CD8-positive, alpha-beta memory T cell (primary cell): ENCODE measurements at places on chromosomes 3 and 15.
A peak's percentile ranks its signal among the peaks of the same experiment; 100 is the strongest.

DNA sequence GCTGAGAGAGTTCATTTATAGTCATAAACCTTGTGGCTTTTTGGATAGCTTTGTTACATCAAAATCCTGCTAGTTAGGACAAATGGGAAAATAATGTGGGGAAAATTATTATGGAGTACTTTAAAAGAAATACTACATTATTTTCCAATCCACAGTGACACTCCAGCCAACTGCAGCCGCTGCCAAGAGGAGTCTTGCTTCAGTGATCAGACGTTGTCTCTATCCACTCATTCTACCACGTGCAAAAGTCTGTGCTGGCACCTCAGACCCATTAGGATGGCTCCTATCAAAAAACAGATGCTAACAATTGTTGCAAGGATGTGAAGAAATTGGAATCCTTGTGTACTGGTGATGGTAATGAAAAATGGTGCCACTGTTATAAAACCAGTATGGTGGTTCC lies 128.6 kb upstream of the IQSEC1 start:
- DNase-seq, result no peak

DNA sequence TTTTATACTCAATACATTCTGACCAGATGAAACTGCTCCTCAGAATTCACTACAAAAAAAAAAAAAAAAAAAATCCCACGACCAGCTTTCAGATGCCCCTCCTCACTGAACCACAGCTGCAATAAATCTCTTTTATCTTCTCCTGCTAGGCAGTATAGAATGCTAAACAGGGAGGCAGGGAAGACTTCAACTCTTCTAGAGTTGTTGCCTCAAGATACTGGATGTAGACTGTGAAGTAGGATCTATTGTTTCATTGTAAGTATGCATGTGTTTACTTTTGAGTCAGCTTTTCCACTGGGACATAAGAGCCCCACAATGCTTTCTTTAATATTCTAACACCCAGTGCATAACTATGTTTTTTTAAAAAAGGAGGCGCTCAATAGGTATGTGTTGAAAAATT lies 401.4 kb downstream of the TBL1XR1 start:
- DNase-seq, result no peak

- DNase-seq, result no peak
These were observed 793 bp downstream of the SLC30A4 start for GRCh38 chr15:45521596-45522327.

- DNase-seq, result no peak
These were observed 48.1 kb downstream of the ACAP2 start for GRCh38 chr3:195394700-195395099.

DNA sequence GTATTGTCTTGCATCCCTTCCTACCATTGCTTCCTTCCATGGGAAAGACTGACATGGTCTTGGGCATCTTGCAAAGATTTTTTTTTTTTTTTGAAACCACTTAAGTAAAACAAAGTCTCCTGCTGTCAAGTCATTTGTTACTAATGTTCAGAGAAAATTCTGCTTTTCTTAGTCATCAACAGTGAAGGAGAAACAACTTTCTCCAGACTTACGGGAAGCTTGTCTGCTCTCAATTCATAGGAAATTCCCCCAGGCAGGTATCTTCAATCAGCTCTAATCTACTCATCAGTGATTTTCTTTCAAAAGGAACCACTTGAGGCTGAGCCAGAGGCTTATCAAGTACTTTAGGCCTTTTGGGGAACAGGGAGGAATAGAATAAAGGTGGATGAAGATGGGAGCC lies 15.9 kb upstream of the DRD3 start:
- DNase-seq, result no peak

DNA sequence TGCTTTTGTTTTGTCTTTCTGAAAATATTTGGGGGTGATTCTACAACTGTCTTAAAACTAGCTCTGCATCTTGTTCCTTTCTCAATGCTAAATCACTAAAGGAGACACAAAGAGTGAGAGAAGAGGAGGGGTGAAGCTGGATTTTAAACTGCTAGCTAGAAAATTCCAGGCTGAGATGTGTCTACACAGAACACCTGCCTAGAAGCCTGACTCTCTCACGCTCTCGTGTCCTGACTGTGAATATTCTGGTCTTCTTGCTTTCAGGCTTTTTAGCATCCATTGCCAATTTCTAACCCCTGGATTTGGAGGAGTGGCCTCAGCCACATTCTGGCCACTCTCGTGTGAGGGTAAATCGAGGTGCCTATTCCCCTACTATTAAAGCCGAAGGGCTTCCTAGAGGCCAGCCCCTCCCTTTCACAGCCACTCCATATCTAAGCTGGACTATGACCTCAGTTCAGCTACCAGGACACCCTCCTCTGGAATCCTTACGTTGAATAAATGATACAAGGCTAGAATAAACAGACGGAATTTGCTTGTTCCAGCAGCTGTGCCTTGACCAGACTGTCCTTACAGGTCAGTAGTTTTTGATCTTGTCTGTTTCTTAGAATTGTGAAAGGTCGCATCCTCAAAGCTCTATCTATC lies 148.2 kb upstream of the FEZF2 start:
- no peak for DNase-seq

DNA sequence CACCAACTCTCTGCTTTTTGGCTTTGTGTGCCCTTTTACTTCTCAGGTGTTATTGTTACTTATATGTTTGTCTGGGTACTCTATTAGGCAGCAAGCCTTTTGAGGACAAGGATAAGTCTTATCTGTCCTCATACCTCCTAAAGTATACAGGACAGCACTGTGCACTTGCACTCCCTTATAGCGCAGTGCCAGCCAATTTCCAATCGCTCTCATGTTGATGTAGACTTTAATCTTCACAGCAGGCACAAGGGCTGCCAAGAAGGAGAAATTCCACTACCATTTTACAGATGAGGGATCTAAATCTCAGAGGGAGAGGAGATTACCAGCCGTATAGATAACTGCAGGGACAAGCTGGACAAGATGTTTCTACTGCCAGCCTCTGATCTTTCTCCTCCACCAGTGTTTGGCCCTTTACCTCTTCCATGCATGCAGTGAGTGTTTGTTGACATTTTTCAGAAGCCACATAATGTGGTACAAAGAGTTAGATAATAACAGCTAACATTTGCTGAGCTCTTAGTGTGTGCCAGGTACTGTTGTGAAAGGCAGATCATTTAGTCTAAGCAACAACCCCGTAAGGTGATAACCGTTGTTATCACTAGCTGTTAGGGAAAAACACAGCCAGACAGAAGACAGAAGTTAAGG lies 30.1 kb downstream of the SST start:
- no peak for DNase-seq

DNA sequence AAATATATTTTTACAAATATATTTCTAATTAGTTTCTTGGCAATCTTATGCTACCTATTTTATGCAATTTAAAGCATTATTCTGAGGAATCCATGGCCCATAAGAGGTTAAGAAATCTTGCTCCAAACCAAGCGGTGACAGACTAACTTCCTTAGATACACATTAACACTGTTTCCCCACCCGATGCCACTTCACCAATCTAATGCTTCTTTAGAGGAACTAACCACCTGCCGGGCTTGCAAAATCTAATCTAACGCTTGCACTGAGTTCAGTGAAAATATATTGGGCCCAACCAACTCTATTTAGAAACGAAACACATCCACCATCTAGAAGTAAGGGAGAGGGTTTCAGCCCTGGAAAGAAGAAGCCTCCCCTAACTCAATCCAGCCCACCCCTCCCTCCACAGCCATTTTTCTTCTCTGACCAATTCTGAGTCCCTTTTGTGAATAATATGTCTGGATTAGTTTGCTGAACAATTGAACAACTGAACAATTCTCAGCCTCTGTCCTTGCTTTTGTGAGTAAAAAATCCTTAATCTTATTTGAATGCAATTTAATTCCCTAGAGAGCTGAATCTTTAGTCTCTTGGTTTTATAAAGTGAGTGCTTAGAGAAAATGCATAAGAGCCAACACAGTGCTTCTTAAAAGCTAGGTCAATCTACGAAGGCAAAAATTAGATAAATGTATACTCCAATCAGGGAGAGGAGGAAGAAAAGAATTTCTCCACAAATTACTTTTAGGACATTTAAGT lies 150.4 kb upstream of the ADAMTS9 start:
- no peak for DNase-seq

DNA sequence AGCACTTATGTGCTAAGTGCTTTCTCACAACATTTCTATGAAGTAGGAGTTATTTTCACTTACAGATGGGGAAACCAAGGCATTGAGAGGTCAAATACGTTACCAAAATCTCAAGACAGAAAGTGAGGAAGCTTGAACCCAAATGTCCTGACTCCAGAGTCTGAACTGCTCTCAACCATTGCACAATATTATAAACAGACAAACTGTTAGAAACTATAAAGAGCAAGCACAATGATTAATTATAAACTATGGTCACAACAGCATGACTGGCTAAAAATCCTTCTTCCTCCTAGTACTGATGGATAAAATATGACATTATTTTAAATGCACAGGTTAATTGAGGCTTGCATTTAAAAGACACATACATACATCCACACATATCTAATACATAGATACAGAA lies 77.9 kb upstream of the ASB14 start:
- no peak for DNase-seq

DNA sequence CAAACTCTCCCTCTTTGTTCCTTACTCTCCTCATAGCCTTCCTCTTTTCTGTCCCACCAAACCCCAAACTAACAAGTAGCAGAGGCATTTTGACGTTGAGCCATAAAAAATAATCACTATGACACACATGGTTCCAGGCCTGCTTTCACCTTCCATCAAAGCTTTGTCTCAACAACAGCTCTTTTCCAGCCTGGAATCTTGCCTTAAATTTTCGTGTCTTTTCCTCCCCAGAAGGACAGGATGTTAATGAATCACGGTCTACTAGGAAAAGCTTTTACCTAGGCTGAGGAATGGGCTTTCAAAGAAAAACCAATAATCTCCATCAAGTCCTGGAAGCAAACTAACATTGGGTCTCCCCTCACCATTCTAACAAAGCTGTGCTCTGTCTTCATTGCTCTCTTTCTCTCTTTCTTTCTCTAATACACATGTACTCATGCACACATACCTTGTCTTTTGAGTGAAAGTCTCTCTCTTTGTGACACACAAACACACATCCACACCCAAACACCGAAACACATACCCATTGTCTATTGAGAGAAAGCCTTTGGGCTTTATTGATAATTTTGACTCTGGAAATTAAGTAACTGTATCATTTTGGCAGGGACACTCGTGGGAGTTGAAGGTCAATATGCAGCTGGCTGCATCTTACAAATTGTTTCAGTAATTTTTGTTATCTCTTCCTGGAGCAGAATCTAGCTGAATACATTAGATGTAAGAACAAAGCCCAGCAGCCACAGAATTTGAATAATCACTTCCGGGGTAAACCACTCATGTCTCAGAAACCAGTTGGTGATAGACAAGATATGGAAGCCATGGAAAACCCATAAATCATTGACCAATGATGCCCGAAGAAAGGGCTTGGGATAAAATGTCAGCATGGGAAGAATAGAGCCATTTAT lies 107.4 kb upstream of the SLC4A7 start:
- DNase-seq, result no peak

- no peak for DNase-seq
These were observed 151.6 kb downstream of the SERPINI1 start for GRCh38 chr3:167887096-167887495.

DNA sequence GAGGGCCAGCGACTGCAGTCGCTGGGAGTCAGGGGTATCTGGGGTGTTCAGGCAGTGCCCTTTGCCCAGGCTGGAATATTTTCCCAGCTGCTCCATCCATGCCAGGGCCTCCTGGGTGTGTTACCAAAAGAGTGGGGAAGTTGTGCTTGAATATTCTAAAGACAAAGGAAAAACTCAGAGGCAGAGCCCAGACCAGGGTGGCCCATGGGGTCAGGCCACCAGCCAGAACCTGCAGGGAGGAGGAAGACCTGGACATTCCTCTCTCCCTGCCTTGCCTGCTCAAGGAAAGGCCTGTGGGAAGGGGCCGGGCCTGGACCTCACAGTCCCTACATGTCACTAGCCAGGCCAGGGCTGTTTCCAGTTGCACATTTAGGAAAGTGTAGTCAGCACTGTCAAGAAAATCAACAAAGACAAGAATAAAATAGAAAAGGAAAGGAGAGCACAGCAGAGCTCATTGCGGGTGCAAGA lies 16.0 kb upstream of the KLF15 start:
- no peak for DNase-seq

GRCh38 chr15:59166166-59166565 lies 40.5 kb upstream of the LDHAL6B start:
- DNase-seq, result no peak

DNA sequence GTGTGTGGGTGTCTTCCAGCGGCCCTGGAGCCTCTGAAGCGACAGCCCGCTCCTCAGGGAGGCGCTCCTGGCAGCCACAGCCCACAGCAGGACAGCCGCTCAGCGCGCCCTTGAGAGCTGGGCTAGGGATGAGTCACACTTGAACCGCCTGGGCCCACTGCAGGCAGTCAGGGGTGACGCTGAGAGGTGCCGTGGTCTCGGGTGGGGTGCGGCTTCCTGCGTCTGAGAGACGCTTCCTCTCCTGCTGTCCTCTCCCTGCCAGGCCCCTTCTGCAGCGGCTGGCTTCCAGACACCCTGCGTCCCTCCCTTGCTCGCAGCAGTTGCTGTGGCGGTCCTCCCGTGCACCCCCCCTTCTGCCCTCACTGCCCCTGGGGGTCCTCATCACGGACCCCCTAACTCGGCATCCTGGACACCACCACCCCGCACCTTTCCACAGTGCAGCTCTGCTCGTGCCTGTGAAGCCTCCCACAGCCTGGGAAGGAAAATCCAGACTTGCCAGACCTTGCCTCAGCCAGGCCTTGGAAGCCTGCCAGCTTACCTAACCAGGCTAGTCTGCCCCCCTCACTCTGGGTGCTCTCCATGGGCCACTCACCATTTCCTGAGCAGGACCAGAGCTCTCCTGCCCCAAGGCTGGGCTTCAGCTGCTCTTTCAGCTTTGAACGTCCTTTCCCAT lies 1.1 kb upstream of the SPTBN5 start:
- peak; percentile 96 for DNase-seq

DNA sequence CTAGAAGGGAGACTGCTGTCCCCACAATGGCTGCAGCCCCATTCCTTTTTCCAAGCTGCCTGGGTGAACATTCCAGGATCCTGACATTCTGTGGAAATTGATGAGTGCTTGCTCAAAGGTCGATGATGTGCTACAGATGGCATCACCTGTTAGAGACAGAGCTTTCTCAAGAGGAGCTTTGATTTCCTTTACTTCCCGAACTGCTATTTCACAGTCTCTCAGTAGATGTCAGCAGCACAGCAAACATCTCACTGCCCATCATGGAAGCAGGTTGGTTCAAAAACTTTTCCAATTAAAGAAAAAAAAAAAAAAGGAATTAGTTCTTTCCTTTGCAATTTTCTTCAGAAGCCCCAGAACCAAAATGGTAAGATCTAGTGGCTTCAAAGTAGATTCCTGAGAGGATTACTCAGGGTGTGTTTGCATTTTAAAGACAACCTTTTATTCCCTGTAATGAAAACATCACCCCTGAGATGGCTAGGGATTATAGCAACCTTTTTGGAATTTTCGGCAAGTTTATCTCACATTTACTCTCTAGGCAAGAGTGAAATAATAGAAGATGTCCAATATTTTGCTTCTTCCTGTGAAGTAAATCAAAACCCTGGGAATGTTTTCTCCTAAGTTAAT lies 44.8 kb downstream of the POLR2M start:
- no peak for DNase-seq

GRCh38 chr3:102142379-102143060 lies 292.3 kb upstream of the ZPLD1 start:
- no peak for DNase-seq

- DNase-seq, result peak; percentile 6
These were observed 21.7 kb downstream of the CSNK1G1 start for GRCh38 chr15:64333986-64334929.
